ENCODE measurements at places on chromosomes 3 and 15.

GRCh38 chr3:169354774-169355501 lies 308.6 kb downstream of the MECOM start:
- no peak for DNase-seq

GRCh38 chr15:36877294-36877693 lies 223.1 kb downstream of the MEIS2 start:
- no peak for DNase-seq

- DNase-seq = no peak
Measured at GRCh38 chr3:136909187-136909586, 47.2 kb downstream of the NCK1 start.

DNA sequence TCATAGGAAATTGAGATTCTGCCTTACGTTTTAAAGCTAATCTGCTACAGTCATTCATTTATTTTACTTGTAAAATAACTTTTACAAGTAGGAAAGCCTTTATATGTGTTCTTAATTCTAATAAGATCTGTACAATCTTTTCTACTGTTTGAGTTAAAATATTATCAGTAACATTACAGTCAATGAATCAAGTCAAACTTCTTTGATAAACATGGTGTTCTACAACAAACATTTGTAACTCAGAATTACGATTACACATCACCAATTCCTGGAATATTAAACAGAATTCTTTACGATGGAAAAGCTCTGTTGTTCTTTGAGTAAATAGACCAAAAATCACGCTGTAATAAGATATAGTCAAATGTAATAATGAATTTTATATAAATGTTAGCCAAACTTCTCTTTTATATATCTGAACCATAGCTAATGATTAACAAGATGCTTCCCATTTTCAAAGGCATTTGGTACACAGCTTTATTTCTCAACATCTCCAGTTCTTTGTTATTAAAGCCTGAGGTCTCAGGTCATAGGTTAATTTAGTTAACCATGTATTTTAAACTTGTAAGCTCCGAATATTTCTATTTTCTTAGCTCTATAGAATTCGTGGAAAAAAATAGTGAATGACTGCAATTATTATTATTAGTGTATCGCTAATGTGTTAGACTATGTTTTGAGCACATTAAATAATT lies 232.4 kb downstream of the NAALADL2 start:
- DNase-seq = no peak

DNA sequence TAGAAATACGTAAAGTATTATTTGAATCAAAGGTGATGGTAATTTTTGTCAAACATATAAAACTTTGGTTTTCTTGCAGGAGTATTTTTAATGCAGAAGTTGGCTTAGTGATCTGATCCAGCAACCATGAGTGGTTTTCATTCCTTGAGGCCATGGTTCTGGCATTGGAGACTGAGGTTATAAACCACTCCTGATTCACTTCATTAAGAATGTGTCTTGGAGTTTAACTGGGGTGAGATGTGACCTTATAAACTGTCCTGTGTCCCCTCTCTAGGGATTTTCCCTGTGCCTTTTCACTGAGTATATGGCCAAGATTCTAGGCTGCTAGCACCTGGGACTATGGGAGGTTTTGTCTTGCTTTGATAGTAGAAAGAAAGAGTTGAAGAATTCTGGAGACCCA lies 94.3 kb downstream of the RYR3 start:
- no peak for DNase-seq

DNA sequence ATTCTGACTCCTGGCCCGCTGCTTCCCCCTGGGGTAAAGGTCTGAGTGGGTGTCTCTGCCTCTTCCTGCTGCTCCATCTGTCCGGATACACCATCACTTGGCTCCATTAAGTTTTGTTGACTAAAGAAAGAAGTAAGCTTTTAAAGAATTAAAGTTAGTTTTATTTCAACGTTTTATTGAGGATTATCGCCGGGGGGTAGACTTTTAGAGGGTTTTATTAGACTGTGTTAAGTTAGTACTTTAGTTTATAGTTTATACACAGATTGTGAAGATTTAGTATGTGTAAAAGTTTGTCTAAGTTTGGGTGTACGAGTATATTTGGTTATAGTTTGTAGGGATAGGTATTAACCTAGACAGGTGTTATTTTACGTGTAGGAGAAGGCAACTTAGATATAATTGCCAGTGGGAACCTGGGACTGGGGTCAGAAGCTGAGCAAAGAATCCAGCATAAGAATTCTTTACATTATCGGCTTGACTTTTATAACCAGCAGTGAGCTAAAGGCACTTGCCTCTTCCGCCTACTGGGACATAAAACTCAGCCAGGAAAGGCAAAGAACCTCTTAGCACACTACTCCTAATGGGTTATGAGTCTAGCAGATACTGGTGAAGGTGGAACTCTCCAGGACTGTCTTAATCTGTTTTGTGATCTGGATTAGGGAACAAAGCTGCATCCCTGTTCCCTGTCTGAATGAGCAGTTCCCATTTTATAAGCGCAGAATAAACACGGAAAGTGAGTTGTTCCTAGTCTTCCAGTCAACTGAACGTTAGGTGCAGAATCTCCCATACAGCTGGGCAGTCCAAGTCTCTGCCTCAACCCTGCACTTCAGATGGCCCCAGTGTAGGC lies 131.3 kb downstream of the FAM43A start:
- no peak for DNase-seq

- DNase-seq = no peak
Measured at GRCh38 chr3:194075088-194075615, 60.8 kb upstream of the HES1 start.

GRCh38 chr15:95485367-95485766 lies 845.1 kb upstream of the NR2F2 start:
- DNase-seq = no peak

- no peak for DNase-seq
Measured at GRCh38 chr3:195135917-195136316, 135.0 kb downstream of the XXYLT1 start.

GRCh38 chr3:4340411-4341335 lies 37.5 kb downstream of the SETMAR start:
- DNase-seq = peak; percentile 8

- DNase-seq = peak; percentile 1
Measured at GRCh38 chr3:15932348-15933300, 134.8 kb upstream of the ANKRD28 start.

GRCh38 chr3:8712045-8712907 lies 21.3 kb upstream of the CAV3 start:
- no peak for DNase-seq

- no peak for DNase-seq
Measured at GRCh38 chr3:194552327-194552949, 65.6 kb upstream of the ATP13A3 start.

GRCh38 chr3:195698325-195698646 lies 22.5 kb upstream of the MUC20 start:
- DNase-seq = no peak
